ENCODE measurements at places on chromosomes 4 and X.

GRCh38 chr4:145316897-145317574 lies 136.6 kb upstream of the OTUD4 start:
- DNase-seq: no peak

GRCh38 chr4:56301997-56302496 lies 85.2 kb downstream of the AASDH start:
- DNase-seq: no peak

DNA sequence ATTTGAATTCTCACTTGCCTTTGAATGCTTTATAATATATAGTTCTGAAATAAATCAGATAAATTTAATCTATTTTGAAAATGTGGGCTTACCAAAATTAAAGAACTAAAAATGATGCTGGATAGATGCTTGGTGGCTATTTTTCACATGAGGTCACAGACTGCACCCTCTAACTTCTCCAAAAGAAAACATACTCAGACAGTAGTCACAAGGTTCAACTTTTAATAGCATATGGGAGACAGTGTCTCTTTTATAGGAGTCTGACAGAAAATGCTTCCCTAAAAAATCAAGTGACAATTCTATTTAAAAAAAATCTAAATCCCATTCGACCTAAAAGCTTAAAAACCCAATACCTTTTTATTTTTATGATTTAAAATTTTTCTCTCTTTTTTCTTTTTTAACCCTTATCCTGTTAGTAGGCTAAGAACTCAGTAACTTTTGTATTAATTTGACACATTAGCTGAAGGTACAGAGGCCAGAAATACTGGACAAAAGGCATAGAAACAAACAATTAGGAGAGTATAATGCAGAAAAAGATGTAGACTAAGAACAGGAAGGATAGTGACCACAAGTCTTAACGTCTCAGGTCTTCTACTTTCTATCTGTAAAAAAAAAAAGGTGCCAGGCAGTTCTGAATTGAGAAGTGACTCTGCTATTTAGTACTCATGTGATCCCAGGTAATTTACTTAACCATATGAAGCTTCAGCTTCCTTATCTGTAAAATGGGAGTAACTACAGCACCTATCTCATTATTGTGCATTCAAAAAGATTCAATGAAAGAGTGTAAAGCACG lies 7.6 kb downstream of the TIGD4 start:
- no peak for DNase-seq

DNA sequence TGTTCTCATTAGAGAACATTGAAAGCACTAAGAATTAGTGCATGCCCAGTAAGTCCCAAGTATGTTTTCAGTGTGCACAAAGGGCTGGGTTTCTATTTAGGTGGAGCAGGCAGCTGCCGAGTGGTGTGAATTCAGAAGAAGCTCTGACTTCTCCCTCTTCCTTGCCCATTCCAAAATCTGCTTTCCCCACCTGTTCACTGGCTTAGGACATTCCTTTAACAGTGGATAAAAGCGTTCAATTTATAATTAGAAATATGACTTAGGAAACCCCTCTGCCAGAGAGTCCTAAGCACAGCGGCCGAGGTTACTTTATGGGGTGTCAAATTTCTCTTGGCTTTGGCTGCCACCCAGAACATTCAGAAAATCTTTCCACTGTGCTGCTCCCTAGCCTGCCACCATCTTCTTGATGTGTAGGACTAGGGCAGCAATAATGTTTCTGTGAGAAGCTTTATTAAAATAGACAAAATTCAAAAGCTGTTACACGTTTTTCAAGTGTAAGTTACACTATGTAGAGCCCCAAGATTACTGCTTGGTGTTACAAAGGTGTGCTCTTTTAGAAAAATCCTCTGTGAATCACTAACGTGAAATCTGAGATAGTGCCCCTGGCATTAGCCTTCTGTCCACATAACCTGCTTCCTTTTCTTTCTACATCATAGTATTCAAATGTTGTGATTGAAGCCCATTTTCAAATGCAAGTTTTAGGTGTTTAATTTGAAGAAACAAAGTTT lies 191.6 kb upstream of the ANKRD50 start:
- DNase-seq: no peak

DNA sequence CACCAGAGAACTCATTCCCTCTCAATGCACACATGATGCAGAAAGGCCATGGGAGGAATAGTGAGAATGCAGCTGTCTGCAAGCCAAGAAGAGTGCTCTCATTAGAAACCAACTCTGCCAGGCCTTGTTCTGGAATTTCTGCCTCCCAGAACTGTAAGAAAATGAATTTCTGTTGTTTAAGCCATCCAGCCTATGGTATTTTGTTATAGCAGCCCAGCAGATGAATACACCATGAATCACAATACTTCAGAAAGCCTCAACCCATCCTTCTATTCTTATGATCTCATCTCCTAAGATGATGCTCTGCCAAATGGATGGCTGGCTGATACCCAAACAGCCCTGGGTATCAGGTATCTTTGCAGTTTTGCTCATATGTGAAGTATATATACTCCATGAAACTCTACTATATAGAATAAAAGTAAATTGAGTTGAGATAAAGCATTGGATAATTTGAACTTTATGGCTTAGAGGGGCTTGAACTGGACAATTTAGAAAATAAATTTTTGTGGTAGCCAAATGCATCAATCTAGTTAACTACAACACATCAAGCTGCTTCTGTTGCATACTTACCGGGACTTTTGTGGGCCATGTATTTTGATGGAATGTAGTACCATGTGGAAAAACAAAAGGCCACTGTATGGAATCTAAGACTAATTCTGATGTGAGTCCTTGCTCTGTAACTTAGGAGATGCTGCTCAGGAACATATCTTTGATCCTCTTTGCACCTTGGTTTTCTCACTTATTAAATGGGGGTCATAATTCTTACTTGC lies 245.9 kb downstream of the HS3ST1 start:
- DNase-seq: no peak

Data from stimulated activated CD8-positive, alpha-beta memory T cell treated with anti-CD3 and anti-CD28 coated beads, Interleukin-4, amount 100 ng/mL, for 48 hours (primary cell).